ENCODE measurements at places on chromosomes 4 and X.

DNA sequence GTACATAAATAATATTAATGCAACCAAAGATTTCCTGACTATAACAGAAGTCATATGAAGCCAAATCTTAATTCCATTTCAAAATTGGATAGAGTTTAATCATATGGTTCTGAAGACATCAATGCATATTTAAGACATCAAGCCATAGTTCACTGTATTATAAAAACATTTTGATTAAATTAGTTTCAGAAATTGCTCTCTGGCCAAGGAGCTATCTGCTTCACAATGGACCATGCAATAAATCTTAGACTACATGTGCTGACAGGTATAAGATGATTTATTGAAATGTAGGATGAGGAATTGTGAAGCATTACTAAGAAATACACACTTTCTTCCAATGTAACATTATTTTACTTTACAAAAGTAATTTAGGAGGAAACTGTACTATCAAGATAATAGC lies 81.6 kb downstream of the MID1 start:
- no peak for DNase-seq

- no peak for DNase-seq
Measured at GRCh38 chr4:116016201-116016600, 902.8 kb upstream of the NDST4 start.

DNA sequence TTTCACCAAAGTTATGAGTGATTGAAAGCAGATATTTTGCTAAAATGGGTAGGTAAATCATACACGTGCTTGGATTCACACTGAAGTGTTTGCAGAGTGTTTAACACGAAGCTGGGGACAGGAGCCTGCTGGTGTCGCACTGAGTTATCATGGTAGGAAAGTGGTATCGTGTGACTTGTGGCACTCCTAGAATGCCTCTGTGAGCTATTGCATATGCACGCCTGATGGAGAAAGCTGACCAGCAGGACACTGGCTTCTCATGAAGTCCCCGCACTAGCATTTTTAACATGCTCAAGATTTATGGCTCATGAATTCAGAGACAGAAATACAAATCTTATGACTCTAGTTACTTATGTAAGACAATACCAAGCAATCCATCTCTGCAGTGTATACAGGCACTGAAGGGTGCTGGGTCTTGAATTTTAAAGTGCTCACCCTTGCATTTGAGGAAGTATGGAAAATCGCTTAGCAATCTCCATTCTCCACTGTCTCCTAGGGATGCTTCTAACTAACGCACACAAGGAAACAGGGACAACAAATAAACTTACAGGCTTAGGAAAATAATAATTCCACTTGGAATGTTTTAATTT lies 19.8 kb downstream of the VCX3B start:
- no peak for DNase-seq

- no peak for DNase-seq
Measured at GRCh38 chrX:13569479-13570260, at the start of gene EGFL6. Gene EGFL6, plus strand, starts transcription at chrX:13569601. Its CDS starts 261 bp downstream, at chrX:13569862.

GRCh38 chr4:27934871-27935270 lies 1074.2 kb downstream of the STIM2 start:
- no peak for DNase-seq

GRCh38 chr4:183447646-183448045 lies 3.2 kb downstream of the CDKN2AIP start:
- DNase-seq: no peak

DNA sequence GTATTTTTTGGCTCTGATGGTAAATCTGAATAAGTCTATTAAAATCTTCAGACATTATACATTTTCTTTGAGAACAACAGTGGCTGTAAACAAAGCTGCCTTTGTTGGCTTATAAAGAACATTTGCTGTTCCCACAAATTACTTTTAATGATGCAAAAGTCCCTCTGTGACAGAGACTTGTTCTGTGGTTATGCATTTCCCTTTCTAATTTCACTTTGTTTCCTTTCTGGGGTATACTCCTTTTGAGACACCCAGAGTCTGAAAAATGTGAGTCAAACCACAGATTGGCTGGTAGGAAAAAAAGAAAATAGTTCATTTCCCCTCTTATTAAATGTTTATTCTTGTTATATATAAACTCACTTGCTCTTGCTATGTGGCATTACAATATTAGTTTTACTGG lies 402.4 kb downstream of the PACRGL start:
- DNase-seq: no peak

DNA sequence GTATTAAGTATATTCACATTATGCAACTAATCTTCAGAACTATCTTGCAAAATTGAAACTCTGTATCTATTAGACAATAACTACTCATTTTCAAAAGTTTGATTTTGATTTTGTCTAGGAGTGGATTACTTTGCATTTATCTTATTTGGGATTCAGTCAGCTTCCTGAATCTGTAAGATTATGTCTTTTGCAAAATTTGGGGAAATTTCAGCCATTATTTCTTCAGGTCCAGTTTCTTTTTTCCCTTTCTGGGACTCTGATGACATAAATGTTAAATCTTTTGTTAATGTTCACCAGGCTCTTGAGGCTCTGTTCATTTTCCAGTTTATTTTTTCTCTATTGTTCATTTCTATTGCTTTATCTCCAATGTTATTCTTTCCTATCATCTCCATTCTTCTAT lies 15.0 kb downstream of the RPS6KA3 start:
- no peak for DNase-seq

DNA sequence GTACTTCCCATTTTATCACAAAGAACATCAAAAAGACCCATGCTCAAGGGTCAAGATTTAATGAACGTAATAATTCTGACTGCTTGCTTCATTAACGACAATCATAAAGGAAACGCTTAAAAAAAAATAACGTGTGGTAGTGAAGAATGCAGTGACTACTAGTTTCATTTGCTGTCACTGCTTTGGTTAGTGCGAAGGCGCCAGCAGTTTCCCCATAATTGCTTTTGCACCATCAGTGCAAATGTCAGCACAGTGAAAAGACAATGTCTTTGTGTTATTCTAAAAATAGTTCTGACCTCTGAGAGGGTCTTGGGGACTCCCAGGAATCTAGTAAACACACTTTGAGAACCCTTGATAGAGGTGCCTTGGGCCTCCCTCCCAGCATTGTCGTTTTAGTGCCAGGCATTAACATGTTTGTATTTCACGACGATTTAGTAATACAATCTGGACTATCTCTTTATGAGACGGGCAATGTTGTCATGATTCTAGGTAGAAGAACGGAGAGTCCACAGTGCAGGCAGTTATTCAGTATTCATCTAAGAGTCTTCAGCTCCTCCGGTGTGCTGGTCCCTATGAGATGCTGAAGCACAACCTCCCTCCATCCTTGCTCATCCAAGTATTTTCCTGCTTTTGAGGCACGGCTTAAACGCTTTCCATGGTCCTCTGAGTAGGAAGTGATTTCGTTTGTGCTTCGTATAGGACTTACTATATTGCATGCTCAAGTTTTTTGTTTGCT lies 71.0 kb downstream of the AFF1 start:
- no peak for DNase-seq

DNA sequence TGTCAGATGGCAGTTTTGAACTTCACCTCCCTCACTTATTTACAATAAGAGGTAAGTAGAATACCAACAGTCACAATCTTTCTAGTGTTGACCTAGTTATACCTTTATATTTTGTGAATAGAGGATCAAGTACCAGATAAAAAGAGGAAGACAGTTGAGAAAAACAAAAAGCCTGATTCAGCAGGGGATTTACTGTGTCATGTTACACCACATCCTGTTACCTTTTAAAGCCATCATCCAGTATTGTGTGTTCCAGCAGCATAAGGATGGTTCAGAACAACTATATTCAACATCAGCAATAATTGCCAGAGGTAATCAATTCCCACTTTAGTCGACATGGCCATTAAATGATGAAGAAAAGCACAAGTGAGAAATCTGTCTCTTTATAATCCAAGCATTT lies 21.3 kb upstream of the CXCL6 start:
- DNase-seq: no peak

GRCh38 chr4:161336016-161336530 lies 827.7 kb downstream of the FSTL5 start:
- no peak for DNase-seq

- no peak for DNase-seq
Measured at GRCh38 chr4:2159931-2160330, 82.0 kb downstream of the HAUS3 start.

GRCh38 chr4:109671350-109671749 lies 31.9 kb downstream of the CASP6 start:
- no peak for DNase-seq

GRCh38 chrX:148600581-148600980 lies 100.2 kb downstream of the AFF2 start:
- DNase-seq: no peak

GRCh38 chrX:108468486-108468885 lies 28.8 kb downstream of the COL4A5 start:
- DNase-seq: no peak

- DNase-seq: no peak
Measured at GRCh38 chrX:69028761-69029120, 136.5 kb downstream of the PJA1 start.

GRCh38 chr4:40514497-40514951 lies 115.1 kb downstream of the RBM47 start:
- DNase-seq: no peak

GRCh38 chrX:23699636-23700194 lies 32.4 kb downstream of the PRDX4 start:
- no peak for DNase-seq

All from activated T-cell treated with anti-CD3 and anti-CD28 coated beads for 4 hours (primary cell).